ENCODE measurements at places on chromosomes 5 and 9.

DNA sequence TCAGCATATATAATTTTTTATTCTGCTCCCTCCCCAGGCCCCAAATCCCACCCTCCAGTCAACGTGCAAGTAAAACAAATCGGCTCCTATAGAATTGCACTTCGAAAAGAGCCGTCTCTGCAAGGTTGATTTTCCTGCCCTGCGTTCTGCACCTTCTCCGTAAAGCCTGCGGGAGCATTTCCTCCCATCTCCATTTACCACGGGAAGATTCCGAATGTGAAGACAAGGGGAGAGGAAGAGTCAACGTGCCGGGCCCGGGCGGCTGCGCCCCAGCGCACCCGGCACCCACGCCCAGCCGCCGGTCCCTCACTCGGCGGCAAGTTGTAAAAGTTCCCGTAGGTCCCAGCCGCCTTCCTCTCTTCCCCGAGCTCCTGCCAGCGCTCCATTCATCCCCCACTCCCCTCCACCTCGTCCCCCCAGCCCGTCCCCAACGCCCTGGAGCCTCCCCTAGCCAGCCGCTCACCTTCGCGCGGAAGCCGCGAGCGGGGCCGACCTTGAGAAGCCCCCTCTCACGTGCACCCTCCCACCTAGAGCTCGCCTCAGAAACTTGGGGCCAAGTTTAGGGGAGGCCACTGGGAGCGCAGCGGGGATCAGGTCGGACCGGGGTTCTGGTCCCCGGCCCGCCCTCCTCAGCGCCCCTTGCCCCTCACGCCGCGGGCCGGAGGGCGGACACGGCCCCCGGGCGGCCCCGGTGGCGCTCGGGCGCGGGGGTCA is 431 bp downstream of the BNC2 start:
- no peak for DNase-seq

GRCh38 chr5:73977146-73977545 is 351.1 kb downstream of the ARHGEF28 start:
- no peak for DNase-seq

GRCh38 chr9:16866587-16866986 is 3.9 kb downstream of the BNC2 start:
- DNase-seq = no peak

- no peak for DNase-seq
Measured at GRCh38 chr5:57504357-57504756, 21.7 kb upstream of the ACTBL2 start.

DNA sequence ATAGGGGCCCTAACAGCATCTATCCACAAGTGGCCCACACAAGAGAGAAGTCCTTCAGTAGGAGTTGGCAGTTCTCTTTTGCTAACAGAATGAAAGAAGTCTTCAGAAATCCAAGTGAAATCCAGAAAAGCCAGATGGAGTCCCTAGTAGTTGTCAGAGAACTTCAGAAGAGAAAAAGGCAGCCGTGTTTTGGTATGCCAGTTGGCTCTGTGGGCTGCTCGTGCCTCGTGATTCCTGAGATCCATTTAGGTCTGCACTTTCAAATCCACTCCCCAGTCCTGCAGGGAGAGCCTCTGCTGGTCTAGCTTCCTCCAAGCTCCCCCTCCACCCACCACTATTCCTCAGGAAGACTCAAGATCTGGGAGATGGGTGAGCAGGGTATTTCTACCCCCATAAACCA is 69.0 kb downstream of the CFAP90 start:
- DNase-seq = no peak

Data from C1 segment of cervical spinal cord (tissue), 14 donors.